ENCODE measurements at places on chromosomes 6 and 20. TPM values are rescaled to one million over a fixed set of nuclear protein-coding genes. Genes with fewer than 3 reads are reported as not detected.

Gene DDX27
- total RNA-seq = 56.3 TPM

Gene RPP21
- total RNA-seq = 20.8 TPM

Gene CLDN20
- total RNA-seq = not detected

Gene TPD52L2
- 54.8 TPM for total RNA-seq

- no peak overlapping the region for H3K4me3 ChIP-seq
- no peaks in the 10 kb centered on the region for H3K4me1 ChIP-seq
- H3K27ac ChIP-seq = no peak overlapping the region
- no peaks in the 10 kb centered on the region for H3K36me3 ChIP-seq
- peaks cover 14% of the 10 kb centered on the region for H3K27me3 ChIP-seq
Observed at GRCh38 chr6:165871571-165871970, 208.5 kb upstream of the PDE10A start.

GRCh38 chr20:39090906-39091305 is 128.8 kb downstream of the DHX35 start:
- no peak overlapping the region for H3K27ac ChIP-seq
- ATAC-seq = no peak
- H3K36me3 ChIP-seq = no peaks in the 10 kb centered on the region

- H3K27ac ChIP-seq = peak overlapping the region; percentile 92
- H3K4me3 ChIP-seq = peak overlapping the region; percentile 74
- ATAC-seq = no peak
- H3K4me1 ChIP-seq = peaks cover 29% of the 10 kb centered on the region
- no peaks in the 10 kb centered on the region for H3K36me3 ChIP-seq
Observed at GRCh38 chr6:157222201-157222981, 100.9 kb downstream of the TMEM242 start.

DNA sequence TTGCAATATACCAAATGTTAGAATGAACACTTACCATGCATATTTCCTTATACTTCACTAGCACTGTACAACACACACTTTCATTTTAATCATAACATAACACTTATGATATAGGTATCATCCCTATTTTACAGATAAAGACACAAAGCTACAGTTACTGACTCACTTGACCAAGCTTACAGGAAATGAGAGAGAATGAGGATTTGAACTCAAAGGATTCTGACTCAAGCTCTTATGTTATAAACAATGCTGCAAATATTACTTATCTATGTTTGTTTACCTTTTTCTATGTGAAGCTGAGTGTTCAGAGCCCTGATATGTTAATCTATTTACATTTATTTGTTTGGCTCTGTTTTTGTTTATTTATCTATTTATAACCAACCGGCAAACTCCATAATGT is 245.4 kb downstream of the PTPRK start:
- no peaks in the 10 kb centered on the region for H3K36me3 ChIP-seq
- ATAC-seq = peak; percentile 87
- H3K27me3 ChIP-seq = no peaks in the 10 kb centered on the region
- H3K4me1 ChIP-seq = peaks cover 5% of the 10 kb centered on the region

DNA sequence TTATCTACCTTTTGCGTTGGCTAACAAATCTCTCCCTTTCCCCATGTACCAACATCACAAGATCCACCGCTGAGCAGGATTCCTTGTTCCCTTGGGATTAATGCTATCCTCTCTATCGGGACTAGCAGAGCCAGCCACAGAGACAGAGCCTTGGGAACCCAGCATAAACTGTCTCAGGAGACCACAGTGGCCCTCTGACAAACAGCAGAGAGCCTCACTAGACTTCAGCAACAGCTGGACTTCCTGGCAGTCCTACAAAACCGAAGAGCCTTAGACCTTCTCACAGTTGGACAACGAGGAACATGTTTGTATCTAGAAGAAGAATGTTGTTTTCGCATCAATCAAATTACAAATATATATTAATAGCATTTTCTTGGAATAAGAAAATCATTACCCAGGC is 39.6 kb upstream of the POU5F1 start:
- no peak overlapping the region for H3K4me3 ChIP-seq
- H3K4me1 ChIP-seq = peaks cover 12% of the 10 kb centered on the region
- no peaks in the 10 kb centered on the region for H3K27me3 ChIP-seq
- ATAC-seq = no peak

All from activated T-helper 17 cell treated with anti-CD3 and anti-CD28 coated beads, Interleukin-2, amount 50 U/mL, for 72 hours (primary cell).